ENCODE measurements at places on chromosomes 12 and 14. TPM values are rescaled to one million over a fixed set of nuclear protein-coding genes. Genes with fewer than 3 reads are reported as not detected.

CCDC196 gene
- not detected for total RNA-seq

STON2 gene
- 39.5 TPM for total RNA-seq

GZMB gene
- total RNA-seq: not detected

HOXC10 gene
- total RNA-seq: 12.5 TPM

MSI1 gene
- total RNA-seq: 0.40 TPM

KCNC2 gene
- not detected for total RNA-seq

MUCL1 gene
- total RNA-seq: 1,397 TPM

SIX4 gene
- total RNA-seq: 0.64 TPM

FAM90A1 gene
- total RNA-seq: not detected

SLC38A4 gene
- 2.3 TPM for total RNA-seq

CMA1 gene
- total RNA-seq: not detected

RPS6KL1 gene
- 7.5 TPM for total RNA-seq

FOXN4 gene
- not detected for total RNA-seq

TMPRSS12 gene
- total RNA-seq: not detected

DCN gene
- 549 TPM for total RNA-seq

NGB gene
- not detected for total RNA-seq

BEGAIN gene
- total RNA-seq: 0.68 TPM

All from suprapubic skin (tissue), 4 donors.